ENCODE measurements at places on chromosomes 11 and 22.

GRCh38 chr11:112962579-112963367 lies 1.6 kb downstream of the NCAM1 start:
- no peak for DNase-seq

GRCh38 chr11:36212564-36213392 lies 76.4 kb downstream of the COMMD9 start:
- no peak for DNase-seq

- peak; percentile 38 for DNase-seq
These were observed 864.2 kb downstream of the FAM181B start for GRCh38 chr11:81869351-81870065.

- no peak for DNase-seq
These were observed 6.9 kb downstream of the AP5B1 start for GRCh38 chr11:65773784-65774411.

- DNase-seq = peak; percentile 66
These were observed 950 bp downstream of the FERMT3 start for GRCh38 chr11:64207256-64208085.

- no peak for DNase-seq
These were observed 48.8 kb downstream of the MUC6 start for GRCh38 chr11:987671-988070.

- no peak for DNase-seq
These were observed 56.0 kb downstream of the LRRC4C start for GRCh38 chr11:41403458-41403857.

DNA sequence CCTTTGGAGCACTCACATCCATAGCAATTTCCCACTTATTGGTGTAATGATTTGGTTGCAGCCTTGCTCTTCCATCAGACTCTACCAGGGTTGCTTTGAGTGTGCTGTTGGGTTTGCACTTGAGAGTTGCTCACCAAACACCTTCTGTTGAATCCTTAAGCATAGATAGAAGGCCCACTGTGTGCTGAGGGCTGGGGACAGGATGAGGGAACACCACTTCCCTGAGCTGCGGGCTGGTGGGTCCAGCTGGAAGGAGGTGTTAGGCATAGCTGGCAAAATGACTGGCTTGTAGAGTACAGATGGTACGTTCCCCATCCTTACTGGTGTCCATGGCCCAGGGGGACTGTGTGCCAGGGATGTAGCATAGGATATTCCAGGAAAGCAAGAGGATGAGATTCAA lies 3.9 kb downstream of the PRDM11 start:
- DNase-seq = no peak

DNA sequence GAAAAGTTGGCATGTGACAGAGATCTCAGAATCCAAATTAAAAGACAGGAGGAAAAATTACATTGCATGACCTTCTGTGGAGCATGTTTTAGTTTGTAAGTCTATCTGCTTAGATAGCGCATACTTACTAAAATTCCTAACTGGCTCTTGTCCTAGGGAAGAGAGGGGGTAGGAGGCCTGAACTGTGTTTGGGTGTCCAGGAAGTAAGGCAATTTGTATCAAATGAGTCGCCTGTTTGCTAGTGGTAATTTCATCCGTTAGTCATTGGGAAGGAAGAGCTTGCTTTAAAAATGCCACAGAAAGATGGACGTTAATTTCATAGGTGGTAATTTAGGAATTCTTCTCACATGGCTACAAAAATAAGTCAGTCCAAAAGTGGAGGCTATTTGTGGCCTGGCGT lies 18.5 kb downstream of the GRK3 start:
- DNase-seq = no peak

DNA sequence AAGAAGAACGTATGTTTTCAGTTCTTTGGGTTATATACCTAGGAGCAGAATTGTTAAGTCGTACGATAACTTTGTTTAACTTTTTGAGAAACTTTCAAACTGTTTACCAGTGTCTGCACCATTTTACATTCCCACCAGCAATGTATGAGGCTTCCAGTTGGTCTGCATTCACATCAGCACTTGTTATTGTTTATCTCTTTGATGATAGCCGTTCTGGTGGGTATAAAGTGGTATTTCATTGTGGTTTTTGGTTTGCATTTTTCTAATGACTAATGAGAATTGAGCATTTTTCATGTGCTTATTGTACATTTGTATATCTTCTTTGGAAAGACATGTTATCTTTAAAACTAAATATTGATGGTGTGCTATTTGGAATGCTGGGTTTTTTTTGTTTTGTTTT lies 59.8 kb downstream of the KDM2A start:
- no peak for DNase-seq

DNA sequence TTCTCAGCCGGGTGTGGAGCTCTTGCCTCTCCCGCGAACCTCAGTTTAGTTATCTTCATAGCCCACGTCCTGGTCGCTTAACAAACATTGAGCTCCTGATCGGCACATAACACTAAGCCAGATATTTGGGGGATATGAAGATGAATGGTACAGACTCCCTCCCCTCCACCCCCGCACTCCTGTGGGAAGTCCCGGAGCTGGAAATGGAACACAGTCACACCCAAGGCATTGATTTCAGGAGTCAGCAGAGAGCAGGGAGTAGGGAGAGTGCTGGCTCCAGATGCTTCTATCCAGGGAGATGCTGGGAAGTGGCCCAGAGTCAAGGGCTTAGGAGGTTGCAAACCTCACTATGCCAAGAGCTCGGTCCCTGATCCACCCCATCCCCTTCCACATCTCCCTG lies 26.1 kb upstream of the CABP7 start:
- no peak for DNase-seq

GRCh38 chr11:13717331-13717730 lies 48.9 kb downstream of the FAR1 start:
- no peak for DNase-seq

- no peak for DNase-seq
These were observed 3.4 kb upstream of the SCGB2A2 start for GRCh38 chr11:62266558-62266957.

- no peak for DNase-seq
These were observed 41.1 kb downstream of the MN1 start for GRCh38 chr22:27760474-27760873.

DNA sequence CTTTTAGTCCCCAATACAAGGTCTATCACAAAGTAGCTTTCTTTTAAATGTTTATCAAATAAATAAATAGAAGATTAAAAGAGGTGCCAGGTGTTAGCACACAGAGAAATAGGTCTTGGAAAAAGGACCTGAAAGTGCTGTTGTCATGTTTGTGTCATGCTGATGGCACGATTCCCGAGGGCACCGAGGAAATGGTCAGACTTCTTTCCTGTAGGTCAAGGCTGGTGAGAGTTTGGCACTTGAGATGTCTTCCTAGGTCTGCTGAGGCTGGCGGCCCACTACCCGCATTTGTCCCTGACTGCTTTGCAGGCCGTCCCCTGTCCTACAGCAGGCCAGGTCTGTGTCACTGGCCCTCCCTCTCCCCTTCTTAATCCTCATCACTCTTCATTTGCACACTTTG lies 112.1 kb downstream of the ATXN10 start:
- DNase-seq = no peak

DNA sequence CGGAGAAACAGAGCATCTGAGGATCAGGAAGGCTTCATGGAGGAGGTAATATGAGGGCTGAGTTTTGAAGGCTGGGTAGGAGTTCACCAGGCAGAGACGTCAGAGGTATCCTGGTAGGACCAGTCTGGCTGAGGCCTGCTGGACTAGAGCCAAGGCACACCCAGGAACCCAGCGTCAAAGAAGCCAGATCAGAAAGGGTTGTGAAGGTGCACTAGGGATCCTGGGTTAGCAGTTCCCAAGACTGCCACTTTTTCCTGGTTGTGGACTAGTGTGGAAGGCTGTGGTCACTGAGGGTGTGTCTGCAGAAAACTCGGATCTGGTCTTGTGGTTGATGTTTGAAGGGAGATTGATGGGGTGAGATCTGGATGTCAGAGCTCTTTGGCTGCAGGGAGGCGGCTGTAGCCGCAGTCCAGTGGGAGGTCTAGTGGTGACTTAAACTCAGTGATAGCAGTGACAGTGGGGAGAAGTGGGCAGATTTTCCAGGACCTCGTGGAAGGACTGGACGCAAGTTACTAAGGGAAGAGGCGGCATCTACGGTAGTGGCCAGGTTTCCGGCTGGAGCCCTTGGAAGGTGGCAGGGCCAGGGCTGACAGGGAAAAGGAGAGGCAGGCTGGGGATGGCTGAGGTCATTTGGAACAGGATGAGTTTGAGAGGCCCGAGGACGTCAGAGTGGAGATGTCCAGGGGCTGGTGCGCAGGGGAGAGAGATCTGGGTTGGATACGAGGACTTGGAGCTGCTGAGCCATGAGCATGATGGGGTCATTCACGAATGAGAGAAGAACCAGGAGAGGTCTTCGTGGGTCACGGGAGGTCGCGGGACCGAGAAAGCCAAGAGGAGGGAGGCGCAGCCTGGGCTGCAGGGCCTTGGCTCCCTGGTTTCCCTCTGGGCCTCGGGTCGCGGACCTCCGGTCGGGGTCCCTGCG lies 10.9 kb downstream of the RELA start:
- DNase-seq = no peak

DNA sequence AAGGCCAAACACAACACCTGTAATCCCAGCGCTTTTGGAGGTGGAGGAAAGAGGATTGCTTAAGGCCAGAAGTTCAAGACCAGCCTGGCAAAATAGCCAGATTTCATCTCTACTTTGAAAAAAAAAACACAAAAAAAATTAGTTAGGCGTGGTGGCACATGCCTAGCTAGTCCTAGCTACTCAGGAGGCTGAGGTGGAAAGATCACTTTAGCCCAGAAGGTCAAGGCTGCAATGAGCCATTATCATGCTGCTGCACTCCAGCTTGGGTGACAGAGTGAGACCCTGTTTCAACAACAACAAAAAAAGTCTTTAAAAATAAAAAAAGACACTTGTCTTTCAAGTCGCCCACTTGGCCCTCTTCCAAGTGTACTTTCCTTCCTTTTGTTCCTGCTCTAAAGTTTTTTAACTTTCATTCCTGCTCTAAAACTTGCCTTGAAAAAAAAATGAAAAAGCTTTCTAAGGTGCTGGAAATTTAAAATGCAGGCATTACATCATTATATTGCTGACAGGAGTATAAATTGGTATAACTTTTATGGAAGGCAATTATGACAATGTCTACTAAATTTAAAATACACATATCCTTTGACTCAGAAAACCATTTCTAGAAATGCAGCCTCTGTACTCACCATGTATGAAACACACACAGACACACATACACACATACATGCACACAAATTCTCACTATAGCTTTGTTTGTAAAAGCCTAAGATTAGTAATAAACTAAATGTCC lies 12.7 kb downstream of the LIPT2 start:
- DNase-seq = no peak

DNA sequence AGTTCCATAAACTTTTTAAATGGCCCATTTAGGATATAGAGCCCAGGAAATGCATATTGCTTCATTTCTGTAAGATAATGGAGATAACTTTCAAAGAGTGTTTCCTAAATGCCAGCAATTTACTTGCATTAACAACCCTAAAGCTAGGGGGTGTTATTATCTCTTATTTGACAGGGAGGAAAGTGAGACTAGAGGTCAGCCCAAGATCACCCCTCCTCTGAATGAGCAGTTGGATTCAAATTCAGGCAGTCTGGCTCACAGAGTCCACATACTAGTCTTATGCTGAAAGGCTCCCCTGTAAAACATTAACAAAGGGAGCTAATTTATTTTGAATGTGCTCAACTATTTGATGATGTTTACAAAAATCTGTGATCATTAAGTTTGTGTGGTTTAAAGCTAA lies 49.9 kb upstream of the TRIM77 start:
- no peak for DNase-seq

- no peak for DNase-seq
These were observed 54.4 kb downstream of the GRAMD1B start for GRCh38 chr11:123484448-123484847.

GRCh38 chr11:13644997-13645687 lies 23.3 kb upstream of the FAR1 start:
- no peak for DNase-seq

DNA sequence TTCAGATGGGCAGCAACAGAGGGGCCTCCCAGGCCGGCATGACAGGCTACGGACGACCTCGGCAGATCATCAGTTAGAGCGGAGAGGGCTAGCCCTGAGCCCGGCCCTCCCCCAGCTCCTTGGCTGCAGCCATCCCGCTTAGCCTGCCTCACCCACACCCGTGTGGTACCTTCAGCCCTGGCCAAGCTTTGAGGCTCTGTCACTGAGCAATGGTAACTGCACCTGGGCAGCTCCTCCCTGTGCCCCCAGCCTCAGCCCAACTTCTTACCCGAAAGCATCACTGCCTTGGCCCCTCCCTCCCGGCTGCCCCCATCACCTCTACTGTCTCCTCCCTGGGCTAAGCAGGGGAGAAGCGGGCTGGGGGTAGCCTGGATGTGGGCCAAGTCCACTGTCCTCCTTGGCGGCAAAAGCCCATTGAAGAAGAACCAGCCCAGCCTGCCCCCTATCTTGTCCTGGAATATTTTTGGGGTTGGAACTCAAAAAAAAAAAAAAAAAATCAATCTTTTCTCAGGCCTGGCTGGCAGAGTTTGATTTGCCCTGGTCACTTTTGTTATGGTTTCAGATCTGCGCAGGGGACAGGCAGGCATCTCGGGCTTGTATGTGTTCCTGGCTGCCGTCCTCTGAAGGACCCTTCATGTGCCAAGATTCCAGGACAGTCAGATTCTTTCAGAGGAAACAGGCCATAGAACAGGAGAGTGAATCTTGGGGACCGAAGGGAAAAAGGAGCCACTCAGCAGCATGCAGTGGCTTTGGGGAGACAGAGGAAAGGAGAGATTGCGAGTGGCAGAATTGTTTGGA lies 5.3 kb downstream of the TAGLN start:
- no peak for DNase-seq

GRCh38 chr11:2517386-2518064 lies 72.7 kb downstream of the KCNQ1 start:
- DNase-seq = no peak

- no peak for DNase-seq
These were observed 131.4 kb downstream of the DCDC1 start for GRCh38 chr11:31237819-31238760.

GRCh38 chr11:64161037-64161436 lies 4.9 kb downstream of the MACROD1 start:
- no peak for DNase-seq

DNA sequence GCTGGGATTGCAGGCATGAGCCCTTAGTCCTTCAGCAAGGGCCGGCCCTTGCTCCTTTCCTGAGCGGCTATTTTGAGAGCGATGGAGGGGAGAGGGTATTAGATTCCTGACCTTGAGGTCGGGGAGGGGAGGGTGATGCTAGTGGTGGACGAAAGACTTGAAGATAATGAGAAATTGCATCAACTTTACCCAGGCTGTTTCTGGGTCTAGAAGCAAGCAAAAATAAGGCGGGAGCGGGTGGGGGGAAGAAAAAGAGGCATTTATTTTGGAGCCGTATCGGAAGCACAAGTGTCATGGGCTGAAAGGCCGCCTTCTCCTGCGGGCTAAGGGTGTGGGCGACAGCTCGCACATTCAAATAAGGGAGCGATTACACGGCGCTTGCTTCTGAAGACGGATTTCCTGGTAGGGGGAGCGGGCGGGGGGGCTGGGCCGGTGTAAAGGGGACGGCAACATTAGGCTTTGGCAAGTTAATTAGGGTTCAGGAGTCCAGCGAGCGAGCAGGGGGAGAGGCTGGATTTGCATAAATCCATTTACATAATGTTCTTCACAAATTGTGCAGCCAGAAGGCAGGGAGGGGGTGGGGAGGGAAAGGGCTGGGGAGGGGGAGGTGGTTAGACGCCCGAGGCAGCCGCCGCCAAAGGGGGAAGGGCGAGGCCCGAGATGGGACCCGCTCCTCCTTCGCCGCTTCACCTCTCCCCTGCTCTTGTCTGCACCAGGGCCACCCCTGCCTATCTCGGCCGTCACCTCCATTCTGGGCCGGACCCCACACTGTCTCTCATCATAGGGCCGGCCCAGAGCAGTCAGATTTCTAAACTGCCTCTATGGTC lies 245.9 kb downstream of the MIAT start:
- DNase-seq = no peak
